ENCODE measurements at places on chromosomes 6 and 20.

GRCh38 chr6:143675382-143675900, 2.3 kb upstream of the PHACTR2 start:
- DNase-seq, result no peak

- peak; percentile 58 for DNase-seq
Observed at GRCh38 chr6:2021713-2022125, 223.7 kb downstream of the GMDS start.

DNA sequence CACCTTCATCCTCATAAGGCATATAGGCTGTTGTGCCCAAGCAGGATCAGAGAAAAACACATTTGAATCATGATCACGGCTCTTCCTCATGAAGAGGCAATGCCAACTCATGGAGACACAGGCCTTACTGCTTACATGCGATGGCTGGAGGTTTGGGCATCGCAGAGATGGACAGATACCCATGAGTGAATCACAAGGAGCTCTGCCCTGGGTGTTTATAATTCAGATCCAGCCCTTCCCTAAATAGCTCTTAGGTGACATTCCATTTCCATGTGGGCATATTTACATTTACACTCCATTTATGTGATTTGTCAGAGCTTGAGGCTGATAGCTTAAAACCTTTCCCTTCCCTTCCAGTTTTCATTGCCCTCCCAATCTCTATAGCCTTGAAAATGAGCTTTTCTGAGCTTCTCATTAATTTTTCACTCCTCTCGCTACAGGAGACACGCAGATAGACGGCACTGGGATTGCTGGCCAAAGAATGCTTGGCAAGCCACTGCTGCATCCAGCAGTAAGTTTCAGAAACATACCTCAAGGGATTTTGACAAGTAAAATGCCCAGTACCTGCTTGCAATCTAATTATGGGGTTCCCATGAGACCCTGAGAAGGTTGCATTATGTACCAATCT, 249.1 kb downstream of the TBC1D7 start:
- DNase-seq, result no peak

- DNase-seq, result peak; percentile 52
Observed at GRCh38 chr6:149895048-149895590, 2.8 kb downstream of the RAET1E start.

DNA sequence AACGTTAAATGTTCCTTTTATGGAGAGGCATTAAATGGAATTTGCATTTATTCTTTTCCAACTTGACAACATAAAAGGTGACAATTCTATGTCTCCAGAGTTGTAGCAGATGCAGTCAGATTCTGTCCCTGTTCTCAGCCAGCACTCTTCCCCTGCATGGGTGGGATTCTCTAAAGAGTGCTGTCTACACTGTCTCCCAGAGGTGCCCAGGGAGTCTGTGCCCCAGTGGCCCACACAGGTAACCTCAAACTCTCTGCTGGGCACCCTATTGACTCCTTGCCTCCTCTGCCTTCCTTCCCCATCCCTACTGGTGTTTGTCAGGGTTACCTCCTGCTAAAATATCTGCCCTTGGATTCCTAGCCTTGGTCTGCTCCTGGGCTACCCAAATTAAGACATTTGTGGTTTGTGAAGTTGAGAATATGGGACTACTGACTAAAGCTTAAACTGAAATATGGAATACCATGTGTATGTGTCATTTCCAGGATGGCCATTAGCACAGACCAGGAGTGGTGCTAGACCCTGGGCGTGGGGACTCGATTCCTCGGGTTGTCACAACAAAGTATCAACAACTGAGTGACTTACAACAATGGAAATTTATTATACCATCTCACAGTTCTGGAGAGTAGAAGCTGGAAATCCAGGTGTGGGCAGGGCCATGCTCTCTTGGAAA, 284.7 kb downstream of the CDH26 start:
- no peak for DNase-seq

- no peak for DNase-seq
Observed at GRCh38 chr6:14849185-14849584, 396.7 kb upstream of the JARID2 start.

DNA sequence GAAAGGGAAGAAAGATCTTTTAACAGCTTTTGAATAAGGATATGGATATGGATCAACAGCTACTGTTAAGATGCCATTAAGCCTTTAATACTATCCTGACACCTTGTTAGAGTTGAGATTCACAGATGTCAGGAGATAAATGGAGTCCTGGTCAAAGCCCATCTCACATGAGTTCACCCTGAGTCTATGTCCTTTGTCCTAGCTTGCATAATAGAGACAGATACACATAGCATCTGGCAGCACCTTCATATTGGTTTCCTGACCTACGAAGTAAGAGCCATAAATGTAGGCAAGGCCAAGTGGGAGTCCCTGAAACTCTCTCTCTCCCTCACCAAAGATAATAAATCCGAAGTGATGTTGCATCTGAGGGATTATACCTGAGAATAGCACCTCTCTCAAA, 79.1 kb upstream of the F13A1 start:
- DNase-seq, result no peak

- DNase-seq, result no peak
Observed at GRCh38 chr20:23186808-23187207, 100.7 kb upstream of the CD93 start.

DNA sequence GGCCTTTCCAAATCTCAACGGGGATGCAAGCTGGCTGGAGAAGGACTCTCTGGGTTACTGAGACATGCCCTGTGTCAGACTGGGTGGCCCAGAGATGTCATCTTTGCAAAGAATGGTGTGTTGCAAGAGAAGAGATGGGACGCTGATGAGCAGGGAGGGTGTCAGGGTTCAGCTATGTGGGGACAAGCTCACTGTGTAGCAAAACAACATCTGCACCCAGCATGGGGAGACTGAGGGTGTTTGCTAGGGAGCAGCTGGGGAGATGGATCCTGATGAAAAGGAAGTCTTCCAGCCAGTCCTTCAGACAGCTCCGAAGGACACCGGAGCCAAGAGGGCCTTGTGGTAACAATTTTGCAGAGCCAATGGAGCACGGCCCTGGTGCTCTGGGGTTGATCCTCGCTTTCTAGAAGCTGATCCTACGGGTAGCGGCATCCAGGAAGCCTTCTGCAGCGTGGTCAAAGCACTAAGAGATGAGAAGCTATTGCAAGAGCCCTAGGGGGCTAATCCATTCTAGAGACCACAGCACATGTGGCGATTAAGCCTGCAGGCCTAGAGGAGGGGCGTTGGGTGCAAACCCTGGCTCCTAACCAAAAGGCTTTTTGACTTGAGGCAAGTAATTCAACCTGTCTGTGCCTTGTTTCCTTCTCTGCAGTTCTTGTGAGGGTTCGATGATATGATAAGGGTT, 39.9 kb downstream of the EDN3 start:
- DNase-seq, result no peak

- no peak for DNase-seq
Observed at GRCh38 chr20:63519668-63520503, 679 bp upstream of the PPDPF start.

DNA sequence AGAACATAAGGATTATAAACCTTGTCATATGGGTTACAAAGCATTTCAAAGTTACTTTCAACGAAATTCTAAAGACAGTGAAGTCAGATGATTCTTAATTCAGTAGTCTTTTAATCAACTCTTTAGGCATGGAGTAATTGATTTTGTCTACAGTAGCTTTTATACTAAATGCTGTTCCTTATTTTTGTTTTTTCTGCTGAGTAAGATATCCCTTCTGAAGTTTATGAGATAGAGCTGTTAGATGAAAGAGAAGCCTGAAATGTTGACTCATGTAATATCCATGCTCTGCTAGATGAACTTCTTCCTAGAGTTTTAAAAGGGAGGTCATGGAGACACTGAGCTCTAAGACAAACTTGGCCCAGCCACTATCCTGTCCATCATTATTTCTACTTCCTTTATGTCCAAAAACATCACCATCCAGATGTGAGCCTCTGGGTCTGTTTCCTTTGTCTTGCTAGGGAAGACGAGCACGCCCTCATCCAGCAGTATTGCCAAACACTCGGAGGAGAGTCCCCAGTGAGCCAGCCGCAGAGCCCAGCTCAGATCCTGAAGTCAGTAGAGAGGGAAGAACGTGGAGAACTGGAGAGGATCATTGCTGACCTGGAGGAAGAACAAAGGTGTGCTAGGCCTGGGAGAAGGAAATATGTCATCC, 550.3 kb downstream of the UTRN start:
- DNase-seq, result no peak

Data from AG04450 (cell line).